ENCODE measurements at places on chromosomes 5 and 9.
A peak's percentile ranks its signal among the peaks of the same experiment; 100 is the strongest.

DNA sequence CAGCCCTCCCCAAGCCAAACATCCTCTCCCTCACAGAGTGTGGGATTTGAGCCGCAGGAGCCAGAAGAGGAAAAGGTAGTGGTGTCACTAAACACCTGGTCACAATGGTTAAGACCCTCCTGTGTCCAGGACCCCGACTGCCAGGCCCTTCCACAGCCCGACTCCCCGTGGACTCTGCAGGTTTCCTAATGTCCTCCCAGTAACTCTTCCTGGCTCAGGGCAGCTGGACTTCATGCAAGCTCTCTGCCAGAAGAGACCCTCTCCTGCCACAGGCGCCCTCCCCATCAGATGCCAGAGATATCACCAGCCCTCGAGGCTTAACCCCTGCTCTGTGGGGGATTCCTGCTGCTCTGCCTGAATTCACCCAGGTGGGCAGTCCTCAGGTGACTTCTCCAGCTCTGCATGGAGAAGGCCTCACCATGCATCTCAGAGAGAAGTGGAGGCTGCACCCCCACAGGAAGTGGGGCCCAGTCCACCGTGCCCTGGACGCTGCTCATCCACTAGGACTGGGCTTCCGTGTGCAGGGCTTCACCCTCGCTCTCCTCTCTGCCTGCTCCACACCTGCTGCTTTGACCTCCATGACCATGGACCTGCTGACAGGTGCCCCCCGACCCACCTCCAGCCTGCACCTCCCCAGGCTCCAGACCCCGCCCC, 111.2 kb downstream of the ADAMTS2 start:
- H3K27me3 ChIP-seq, result no peaks in the 10 kb centered on the region
- no peaks in the 10 kb centered on the region for H3K4me1 ChIP-seq
- DNase-seq, result no peak
- H3K4me3 ChIP-seq, result no peak overlapping the region
- no peak overlapping the region for H3K27ac ChIP-seq
- H3K36me3 ChIP-seq, result no peaks in the 10 kb centered on the region

GRCh38 chr5:41978676-41979075, 53.6 kb downstream of the FBXO4 start:
- no peaks in the 10 kb centered on the region for H3K36me3 ChIP-seq
- DNase-seq, result no peak
- H3K27ac ChIP-seq, result no peak overlapping the region
- H3K4me1 ChIP-seq, result peaks cover 1% of the 10 kb centered on the region
- no peak overlapping the region for H3K4me3 ChIP-seq
- H3K27me3 ChIP-seq, result no peaks in the 10 kb centered on the region

GRCh38 chr5:56588636-56589480, 226.5 kb upstream of the MAP3K1 start:
- no peak overlapping the region for H3K4me3 ChIP-seq
- no peak overlapping the region for H3K27ac ChIP-seq
- no peaks in the 10 kb centered on the region for H3K27me3 ChIP-seq
- peaks cover 2% of the 10 kb centered on the region for H3K4me1 ChIP-seq
- H3K36me3 ChIP-seq, result no peaks in the 10 kb centered on the region

GRCh38 chr9:27787891-27788290, 214.6 kb upstream of the C9orf72 start:
- no peaks in the 10 kb centered on the region for H3K27me3 ChIP-seq
- DNase-seq, result no peak
- H3K36me3 ChIP-seq, result no peaks in the 10 kb centered on the region

- no peak overlapping the region for H3K27ac ChIP-seq
- H3K4me3 ChIP-seq, result no peak overlapping the region
- no peaks in the 10 kb centered on the region for H3K27me3 ChIP-seq
Observed at GRCh38 chr5:147689426-147689825, 93.1 kb downstream of the JAKMIP2 start.

- DNase-seq, result no peak
- H3K4me3 ChIP-seq, result no peak overlapping the region
- no peaks in the 10 kb centered on the region for H3K36me3 ChIP-seq
- no peak overlapping the region for H3K27ac ChIP-seq
- no peaks in the 10 kb centered on the region for H3K4me1 ChIP-seq
Observed at GRCh38 chr9:115254287-115255180, 136.6 kb upstream of the TNC start.

GRCh38 chr5:153043886-153044285, 446.6 kb upstream of the GRIA1 start:
- H3K27me3 ChIP-seq, result no peaks in the 10 kb centered on the region
- no peak for DNase-seq
- no peaks in the 10 kb centered on the region for H3K4me1 ChIP-seq
- no peak overlapping the region for H3K27ac ChIP-seq
- no peaks in the 10 kb centered on the region for H3K36me3 ChIP-seq
- no peak overlapping the region for H3K4me3 ChIP-seq

DNA sequence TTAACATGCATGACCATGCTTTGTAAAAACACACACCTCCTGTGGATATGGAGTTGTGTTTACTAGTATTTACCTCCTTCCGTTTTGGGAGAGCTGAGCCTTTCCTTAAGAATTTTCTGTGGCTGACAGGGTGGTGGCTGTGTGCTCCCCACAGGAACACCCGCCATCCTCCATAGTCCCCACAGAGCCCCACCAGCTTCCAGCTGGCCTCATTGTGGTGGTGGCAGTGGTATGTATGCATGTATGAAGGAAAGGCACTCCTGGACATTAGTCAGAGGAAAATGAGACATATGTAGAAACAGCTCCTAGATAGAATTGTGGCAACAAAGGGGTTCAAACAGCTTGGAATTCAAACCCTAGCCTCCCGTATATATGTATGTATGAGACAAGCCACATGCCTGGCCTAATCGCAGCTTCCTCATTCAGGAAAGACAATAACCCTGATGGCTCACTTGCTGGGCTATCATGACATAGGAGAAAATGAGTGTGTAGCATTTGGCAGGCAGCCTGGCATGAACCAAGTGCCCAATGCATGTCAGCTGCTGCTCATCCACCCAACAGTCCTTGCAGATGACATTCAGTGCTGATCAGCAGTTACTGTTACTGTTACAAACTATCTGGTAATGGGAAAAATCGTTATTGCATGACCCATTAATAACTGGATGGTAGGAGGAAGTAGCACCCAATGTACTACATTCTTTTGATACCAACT, 459.7 kb downstream of the EBF1 start:
- no peak overlapping the region for H3K27ac ChIP-seq
- no peaks in the 10 kb centered on the region for H3K4me1 ChIP-seq
- H3K36me3 ChIP-seq, result no peaks in the 10 kb centered on the region
- H3K4me3 ChIP-seq, result no peak overlapping the region
- H3K27me3 ChIP-seq, result no peaks in the 10 kb centered on the region

GRCh38 chr5:59430066-59430685, 463.4 kb downstream of the PDE4D start:
- no peaks in the 10 kb centered on the region for H3K36me3 ChIP-seq
- no peaks in the 10 kb centered on the region for H3K4me1 ChIP-seq
- no peak overlapping the region for H3K4me3 ChIP-seq
- no peaks in the 10 kb centered on the region for H3K27me3 ChIP-seq
- DNase-seq, result no peak

- DNase-seq, result no peak
- H3K4me1 ChIP-seq, result peaks cover 8% of the 10 kb centered on the region
- H3K27me3 ChIP-seq, result no peaks in the 10 kb centered on the region
- no peak overlapping the region for H3K4me3 ChIP-seq
- H3K27ac ChIP-seq, result no peak overlapping the region
Observed at GRCh38 chr5:146788898-146789297, 89.7 kb downstream of the PPP2R2B start.

GRCh38 chr5:177336112-177336511, 15.4 kb downstream of the LMAN2 start:
- no peak for DNase-seq
- H3K27ac ChIP-seq, result no peak overlapping the region
- no peaks in the 10 kb centered on the region for H3K27me3 ChIP-seq
- peaks cover 4% of the 10 kb centered on the region for H3K36me3 ChIP-seq
- H3K4me3 ChIP-seq, result no peak overlapping the region

- no peaks in the 10 kb centered on the region for H3K27me3 ChIP-seq
- peak; percentile 26 for DNase-seq
- no peak overlapping the region for H3K4me3 ChIP-seq
- H3K36me3 ChIP-seq, result peaks cover 15% of the 10 kb centered on the region
- H3K4me1 ChIP-seq, result no peaks in the 10 kb centered on the region
Observed at GRCh38 chr5:454936-455335, 12.0 kb downstream of the EXOC3 start.

- no peaks in the 10 kb centered on the region for H3K27me3 ChIP-seq
- no peaks in the 10 kb centered on the region for H3K36me3 ChIP-seq
- no peak for DNase-seq
- H3K4me3 ChIP-seq, result no peak overlapping the region
Observed at GRCh38 chr9:96412174-96412913, 5.8 kb downstream of the ZNF367 start.

DNA sequence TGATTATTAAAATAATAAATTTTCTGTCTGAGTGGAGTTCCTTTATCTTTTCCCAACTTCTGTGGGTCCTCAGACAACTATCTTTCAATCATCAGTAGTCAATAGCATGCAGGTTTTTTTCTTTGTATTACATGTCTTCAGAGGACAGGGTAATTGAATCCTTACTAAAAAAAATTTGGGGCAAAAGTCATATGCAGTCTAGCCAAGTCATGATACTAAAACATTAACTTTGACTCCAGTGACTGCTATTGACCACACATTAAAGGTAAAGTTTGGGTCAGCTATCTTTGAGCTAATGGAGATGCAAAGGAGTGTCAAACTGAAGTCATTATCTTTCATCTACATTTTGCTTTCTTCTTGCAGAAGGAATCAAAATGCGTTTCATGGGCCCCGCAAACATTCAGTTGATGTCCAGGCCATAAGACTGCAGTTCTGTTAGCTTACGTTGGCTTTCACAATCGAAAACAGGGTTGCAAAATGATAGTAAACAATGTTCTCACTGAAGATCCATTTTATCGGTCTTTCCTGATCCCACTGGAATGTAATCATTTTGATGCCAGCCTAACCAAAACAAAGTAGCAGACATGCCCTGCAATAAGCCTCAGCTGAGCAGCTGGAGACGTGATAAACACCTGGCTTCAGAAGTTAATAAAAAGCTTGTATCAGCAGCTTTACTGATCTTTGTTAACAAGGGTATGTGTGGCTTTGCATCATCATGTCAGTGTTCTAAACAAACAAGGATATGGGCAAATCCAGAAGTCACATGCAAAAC, 186.1 kb upstream of the PRLR start:
- no peaks in the 10 kb centered on the region for H3K4me1 ChIP-seq
- DNase-seq, result no peak
- no peaks in the 10 kb centered on the region for H3K36me3 ChIP-seq
- no peaks in the 10 kb centered on the region for H3K27me3 ChIP-seq

DNA sequence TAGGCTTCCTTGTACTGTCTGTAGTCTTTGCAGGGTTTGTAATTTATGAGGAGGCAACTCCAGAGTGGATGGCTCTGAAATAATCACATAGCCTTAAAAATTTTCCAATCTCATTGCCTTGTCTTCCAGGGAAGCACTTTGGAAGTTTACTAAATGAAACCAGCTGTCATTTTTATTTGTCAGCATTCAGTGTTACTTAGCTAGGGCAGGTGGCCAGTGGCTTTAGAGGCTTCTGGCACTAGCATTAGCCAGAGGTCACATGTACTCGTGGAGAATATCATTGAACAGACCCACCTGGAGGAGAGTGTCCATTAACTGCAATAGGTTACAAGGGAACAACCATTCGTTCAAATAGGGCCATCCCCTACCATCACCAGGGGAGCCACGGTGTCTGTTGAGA, 160.3 kb upstream of the SLC28A3 start:
- no peak for DNase-seq
- H3K36me3 ChIP-seq, result no peaks in the 10 kb centered on the region
- no peak overlapping the region for H3K27ac ChIP-seq

DNA sequence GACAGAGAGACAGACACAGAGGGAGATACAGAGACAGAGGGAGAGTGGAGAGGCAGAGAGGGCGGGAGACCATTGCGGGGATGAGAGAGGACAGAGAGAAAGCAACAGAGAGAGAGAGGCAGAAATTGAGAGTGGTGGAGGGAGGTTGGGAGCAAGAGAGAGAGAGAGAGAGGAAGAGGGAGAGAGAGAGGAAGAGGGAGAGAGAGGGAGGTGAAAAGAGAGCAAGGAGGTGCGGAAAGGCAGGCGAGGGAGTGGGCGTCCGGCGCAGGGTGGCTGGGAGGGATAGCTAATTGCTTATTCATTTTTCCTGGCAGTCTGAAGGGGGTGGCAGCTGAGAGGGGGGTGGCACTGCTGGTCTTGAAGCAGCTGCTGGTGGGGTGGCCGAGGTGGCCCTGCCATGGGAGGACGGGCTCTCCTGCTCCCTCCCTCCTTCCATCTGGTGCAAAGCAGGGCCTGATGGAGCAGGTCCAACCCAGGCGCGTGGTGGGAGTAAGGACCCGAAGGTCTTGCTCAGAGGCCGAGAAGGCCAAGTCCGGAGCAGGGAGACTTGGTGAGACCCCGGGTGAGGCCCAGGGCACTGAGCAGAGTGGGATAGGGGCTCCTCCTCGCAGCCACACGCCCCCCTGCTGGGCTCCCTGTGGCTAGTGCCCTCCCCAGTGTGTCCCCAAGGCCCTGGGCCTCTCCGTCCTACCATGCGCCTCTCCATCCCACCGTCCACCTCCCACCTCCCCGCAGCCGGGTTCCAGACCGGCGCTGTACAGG, 25.3 kb upstream of the RNU6ATAC start:
- H3K27ac ChIP-seq, result no peak overlapping the region
- peak; percentile 52 for DNase-seq
- no peaks in the 10 kb centered on the region for H3K36me3 ChIP-seq
- no peaks in the 10 kb centered on the region for H3K27me3 ChIP-seq
- no peak overlapping the region for H3K4me3 ChIP-seq

GRCh38 chr5:150246429-150246828, 43.1 kb downstream of the CAMK2A start:
- H3K36me3 ChIP-seq, result no peaks in the 10 kb centered on the region
- DNase-seq, result no peak
- H3K27me3 ChIP-seq, result no peaks in the 10 kb centered on the region

- no peak overlapping the region for H3K4me3 ChIP-seq
- no peak for DNase-seq
- H3K27me3 ChIP-seq, result no peaks in the 10 kb centered on the region
- H3K27ac ChIP-seq, result no peak overlapping the region
- no peaks in the 10 kb centered on the region for H3K4me1 ChIP-seq
Observed at GRCh38 chr5:179241175-179241574, 104.1 kb downstream of the ADAMTS2 start.

DNA sequence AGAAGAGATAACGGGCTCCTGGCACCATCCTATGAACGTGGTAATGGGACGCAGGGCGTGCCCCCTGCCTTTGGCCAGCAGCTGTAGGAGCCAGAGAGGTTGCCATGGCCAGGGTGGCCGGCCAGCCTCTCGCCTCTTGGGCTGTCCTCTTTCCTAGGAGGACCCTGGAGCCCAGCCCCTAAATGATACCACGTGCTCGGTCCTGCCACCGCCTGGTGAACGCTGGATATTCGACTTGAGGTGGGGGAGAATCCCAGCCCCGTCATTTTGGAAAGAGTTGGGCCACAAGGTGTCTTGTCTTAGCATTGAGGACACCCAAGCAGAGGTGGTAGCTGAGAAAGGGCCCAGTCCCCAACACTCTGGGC, 391 bp upstream of the NRG2 start:
- H3K27ac ChIP-seq, result no peak overlapping the region
- no peak overlapping the region for H3K4me3 ChIP-seq
- no peak for DNase-seq
- no peaks in the 10 kb centered on the region for H3K4me1 ChIP-seq
- H3K27me3 ChIP-seq, result no peaks in the 10 kb centered on the region
- H3K36me3 ChIP-seq, result no peaks in the 10 kb centered on the region

Data from aorta (tissue), 5 donors.